Activated T-cell treated with anti-CD3 and anti-CD28 coated beads, Interleukin-2, amount 50 U/mL, for 48 hours (primary cell): ENCODE measurements at places on chromosomes 16 and 17.

GRCh38 chr17:7327056-7327455, 2.1 kb downstream of the NEURL4 start:
- DNase-seq: no peak

DNA sequence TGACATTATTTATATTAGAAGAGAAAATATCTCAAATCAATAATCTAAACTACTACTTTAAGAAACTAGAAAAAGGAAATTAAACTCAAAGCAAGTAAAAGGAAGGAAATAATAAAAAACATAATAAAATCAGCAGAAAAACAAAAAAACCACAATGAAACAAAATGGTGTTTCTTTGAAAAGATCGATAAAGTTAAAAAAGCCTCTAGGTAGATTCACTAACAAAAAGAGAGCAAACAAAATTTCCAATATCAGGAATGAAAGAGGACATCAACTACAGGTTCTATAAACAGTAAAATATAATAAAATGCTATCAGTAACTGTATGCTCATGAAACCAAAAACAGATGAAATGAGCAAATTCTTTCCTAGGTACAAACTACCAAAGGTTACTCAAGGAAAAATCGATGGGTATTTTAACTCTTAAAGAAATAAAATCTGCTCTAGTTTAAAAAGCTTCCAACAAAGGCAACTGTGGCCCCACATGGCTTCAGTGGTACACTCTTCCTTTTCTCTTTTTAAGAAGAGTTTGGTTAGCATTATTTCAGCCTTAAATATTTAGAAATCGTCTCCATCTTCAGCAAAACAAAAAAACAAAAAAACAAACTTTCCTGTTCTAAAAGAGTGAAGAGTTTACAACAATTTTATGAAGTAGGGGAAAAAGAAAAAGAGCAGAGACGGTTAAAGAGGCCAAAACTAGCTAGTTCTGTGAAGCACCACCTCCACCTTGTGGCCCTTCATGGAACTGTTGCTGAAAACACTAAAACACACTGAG, 102.2 kb downstream of the TRIM37 start:
- peak; percentile 78 for DNase-seq

DNA sequence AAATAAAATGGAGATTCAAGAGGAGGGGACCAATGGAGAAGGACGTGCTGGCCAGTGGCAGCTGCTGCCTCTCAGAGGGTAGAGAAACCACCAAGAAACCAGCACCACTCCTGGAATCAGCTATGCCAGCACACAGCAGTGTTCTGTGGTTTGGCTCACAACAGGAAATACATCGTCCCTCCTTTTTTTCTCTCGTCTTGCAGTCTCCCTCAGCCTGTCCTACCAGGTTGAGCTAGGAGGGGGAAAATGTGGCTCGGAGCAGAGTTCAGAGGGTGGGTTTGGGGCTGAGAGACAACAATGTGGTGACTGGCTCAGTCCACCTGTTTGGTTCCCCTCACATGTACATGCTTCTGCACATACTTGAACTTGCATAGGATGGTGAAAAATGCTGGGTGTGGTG, 19.9 kb upstream of the SLC16A5 start:
- peak; percentile 49 for DNase-seq

DNA sequence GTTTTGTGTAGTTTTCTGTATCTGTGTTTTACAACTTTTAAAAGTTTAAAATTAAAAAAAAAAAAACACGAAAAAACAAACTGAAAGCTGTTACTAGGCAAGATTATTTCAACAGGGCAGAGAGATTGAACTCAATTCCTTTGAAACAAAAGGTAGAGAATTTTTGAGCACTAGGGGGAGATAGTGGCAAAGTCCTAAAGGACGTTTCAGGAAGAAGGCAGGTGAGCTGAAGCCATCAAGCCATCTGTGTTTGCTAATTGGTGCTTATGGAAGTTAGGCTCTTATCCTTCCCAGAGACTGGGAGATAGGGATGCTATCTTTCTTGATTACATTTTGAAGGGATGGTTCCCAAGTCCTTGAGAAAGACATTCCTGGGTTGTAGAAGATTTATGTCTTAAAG, 70.6 kb upstream of the CLEC3A start:
- DNase-seq: no peak

GRCh38 chr17:78884148-78884825, 18.7 kb downstream of the CEP295NL start:
- DNase-seq: no peak

- no peak for DNase-seq
Observed at GRCh38 chr16:57620335-57621231, 7.8 kb upstream of the ADGRG1 start.

DNA sequence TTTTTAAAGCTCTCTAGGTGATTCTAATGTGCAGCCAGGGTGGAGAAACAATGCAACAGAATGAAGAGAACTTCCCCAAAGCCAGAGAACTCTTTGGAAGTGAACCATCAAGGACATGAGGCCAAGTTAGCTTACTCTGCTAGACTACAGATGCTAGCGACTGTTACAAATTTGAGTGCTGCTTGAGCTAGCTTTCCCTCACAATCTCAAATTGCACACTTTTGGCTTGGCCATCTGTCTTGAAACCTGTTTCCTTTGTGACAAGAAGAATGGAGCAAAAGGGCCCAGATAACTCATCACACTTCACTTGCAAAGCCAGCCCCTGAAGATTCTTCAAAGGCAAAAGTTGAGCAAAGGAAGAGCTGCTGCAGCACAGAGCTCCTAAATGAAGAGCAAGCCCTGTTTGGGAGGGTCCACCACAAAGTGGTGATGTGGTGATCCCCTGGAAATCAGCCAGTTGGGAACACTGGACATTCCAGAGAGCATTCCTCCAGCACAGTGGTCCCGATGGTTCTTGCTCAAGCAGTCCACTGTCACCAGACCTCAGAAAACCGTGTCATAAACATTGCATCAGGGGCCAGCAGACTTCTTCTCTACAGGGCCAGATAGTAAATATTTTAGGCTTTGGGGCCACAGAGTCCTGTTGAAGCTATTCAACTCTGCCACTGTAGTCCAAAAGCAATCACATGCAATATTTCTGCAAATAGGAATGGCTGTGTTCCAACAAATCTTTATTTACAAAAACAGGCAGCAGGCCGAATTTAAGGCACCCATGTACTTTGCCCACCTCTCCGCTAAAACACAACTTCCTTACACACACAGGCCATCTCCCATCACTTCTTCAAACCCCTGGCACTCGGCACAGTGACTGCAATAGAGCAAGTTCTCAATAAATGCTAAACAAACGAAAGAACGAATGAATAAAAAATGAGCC, 21.2 kb downstream of the SLC39A11 start:
- no peak for DNase-seq

DNA sequence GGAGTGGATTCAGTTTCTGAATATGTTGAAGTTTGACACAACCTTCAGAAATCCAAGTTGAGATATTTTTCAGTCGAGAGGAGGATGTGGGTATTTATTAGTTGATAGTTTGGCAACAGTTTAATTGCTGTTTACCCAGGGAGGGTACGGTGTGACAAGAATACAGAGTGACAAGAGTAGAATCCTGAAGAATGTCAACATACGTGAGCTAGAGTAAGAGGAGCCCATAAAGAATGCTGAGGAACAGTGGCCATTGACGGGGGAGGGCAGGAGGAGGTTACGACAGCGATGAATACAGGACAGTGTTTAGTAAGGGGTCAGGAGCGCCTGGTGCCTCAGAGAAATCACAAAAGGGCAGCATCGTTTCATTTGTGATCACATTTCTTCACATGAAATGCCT, 76.5 kb downstream of the AATF start:
- no peak for DNase-seq

DNA sequence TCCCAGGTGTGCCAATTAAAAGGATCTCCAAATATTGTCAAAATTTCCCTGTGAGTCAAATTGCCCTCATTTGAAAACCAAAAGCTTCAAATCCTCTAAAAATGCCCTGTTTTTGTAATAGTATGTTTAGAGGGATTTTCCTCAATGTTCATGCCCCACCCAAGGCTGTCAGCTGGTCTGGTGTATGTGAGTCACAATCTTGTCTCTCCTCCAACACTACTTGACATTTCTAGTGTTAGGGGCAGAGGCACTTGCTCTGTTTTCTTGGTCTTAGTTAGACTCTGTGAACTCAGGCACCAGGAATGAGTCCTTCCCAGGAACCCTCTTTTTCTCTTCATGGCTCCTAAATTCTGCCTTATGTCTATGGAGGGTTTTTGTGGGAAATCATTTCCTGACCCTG, 634.8 kb downstream of the KCNJ2 start:
- DNase-seq: no peak
